ENCODE measurements at places on chromosomes 12 and 14. TPM values are rescaled to one million over a fixed set of nuclear protein-coding genes. Genes with fewer than 3 reads are reported as not detected.

TMEM63C gene
- 2.1 TPM for total RNA-seq

CLEC9A gene
- 1.9 TPM for total RNA-seq

HOXC11 gene
- total RNA-seq = not detected

KIF26A gene
- not detected for total RNA-seq

SLC35F4 gene
- not detected for total RNA-seq

NR2C1 gene
- 46.9 TPM for total RNA-seq

CMA1 gene
- total RNA-seq = 0.63 TPM

GPR135 gene
- 1.8 TPM for total RNA-seq

KRAS gene
- total RNA-seq = 33.3 TPM

FAM186B gene
- total RNA-seq = 0.85 TPM

KRT3 gene
- total RNA-seq = not detected

Data from natural killer cell (primary cell).